ENCODE measurements at places on chromosomes 13 and 19. TPM values are rescaled to one million over a fixed set of nuclear protein-coding genes. Genes with fewer than 3 reads are reported as not detected.
A peak's percentile ranks its signal among the peaks of the same experiment; 100 is the strongest.

The CBY2 gene
- total RNA-seq: not detected

DNA sequence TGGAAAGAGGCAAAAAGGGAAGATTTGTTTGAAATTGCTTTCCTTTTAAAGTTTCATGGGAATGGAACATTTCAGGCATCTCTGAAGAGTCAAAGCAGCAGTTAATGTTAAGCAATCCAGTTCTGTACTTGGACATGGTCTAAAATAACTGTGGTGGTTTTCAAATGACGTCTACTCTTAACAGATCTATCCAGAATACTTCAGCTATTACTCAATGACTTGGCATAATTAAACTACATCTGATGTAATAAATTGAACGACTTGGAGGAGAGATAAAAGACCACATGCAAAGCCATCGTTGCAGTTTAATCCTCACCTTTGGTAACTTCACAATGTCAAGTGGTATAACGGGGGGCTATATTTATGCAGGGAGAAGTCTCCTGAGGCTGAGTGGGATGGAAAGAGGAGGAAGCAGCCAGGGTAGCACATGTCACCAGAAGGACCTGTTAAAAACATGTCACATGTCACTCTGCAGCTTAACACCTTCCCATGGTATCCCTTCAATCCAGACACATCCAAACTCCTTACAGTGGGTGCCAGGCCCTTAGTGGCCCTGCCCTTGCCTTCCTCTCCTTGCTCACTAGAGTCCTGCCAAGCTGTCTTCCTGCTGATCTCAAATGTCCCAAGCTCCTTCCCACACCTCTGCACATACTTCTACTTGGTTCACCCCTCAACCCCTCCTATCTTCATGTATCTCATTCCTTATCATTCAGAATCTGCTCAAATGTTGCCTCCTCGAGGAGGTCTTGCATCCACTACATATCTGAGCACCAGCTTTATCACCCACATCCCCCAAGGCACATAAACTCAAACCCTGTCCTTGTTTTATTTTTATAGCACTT is 327.8 kb downstream of the SUCLA2 start:
- DNase-seq: no peak
- H3K4me3 ChIP-seq: no peak overlapping the region
- H3K4me1 ChIP-seq: peaks cover 3% of the 10 kb centered on the region
- no peak overlapping the region for H3K27ac ChIP-seq
- H3K36me3 ChIP-seq: no peaks in the 10 kb centered on the region

The GJB6 gene
- not detected for total RNA-seq

The GPR4 gene
- total RNA-seq: not detected

The ZNF135 gene
- total RNA-seq: 12.0 TPM

- H3K4me3 ChIP-seq: no peak overlapping the region
- H3K27ac ChIP-seq: no peak overlapping the region
- no peaks in the 10 kb centered on the region for H3K36me3 ChIP-seq
Observed at GRCh38 chr13:50334944-50335343, 319.7 kb downstream of the KCNRG start.

DNA sequence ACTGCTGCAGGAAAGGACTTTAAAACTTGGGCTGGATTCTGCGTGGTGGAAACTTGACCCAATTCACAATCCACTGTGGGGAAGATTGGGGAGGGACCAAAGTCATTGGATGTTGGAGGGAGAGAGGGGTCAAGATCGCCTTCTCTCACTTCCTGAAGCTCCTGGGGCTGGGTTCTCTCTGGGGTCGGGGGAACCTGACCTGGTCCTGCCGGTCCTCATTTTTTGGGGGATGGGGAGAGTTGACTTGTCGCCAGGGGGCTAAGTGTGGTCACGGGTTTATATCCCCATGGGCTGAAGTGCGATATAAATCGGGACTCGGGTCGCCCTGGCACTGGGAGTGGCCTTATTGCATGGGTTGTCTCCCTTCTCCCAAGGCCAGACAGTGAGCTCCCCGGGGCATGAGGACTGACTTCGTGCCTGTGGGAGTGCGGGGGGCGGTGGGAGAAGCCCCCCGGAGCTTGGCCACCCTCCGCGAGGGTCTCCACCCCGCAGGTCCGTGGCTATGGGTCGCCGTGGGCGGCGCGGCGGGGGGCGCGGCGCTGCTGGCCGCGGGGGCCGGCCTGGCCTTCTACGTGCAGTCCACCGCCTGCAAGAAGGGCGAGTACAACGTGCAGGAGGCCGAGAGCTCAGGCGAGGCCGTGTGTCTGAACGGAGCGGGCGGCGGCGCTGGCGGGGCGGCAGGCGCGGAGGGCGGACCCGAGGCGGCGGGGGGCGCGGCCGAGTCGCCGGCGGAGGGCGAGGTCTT is 6.3 kb downstream of the ICAM5 start:
- H3K27me3 ChIP-seq: peaks cover 80% of the 10 kb centered on the region
- no peak overlapping the region for H3K27ac ChIP-seq
- H3K4me3 ChIP-seq: peak overlapping the region; percentile 65

DNA sequence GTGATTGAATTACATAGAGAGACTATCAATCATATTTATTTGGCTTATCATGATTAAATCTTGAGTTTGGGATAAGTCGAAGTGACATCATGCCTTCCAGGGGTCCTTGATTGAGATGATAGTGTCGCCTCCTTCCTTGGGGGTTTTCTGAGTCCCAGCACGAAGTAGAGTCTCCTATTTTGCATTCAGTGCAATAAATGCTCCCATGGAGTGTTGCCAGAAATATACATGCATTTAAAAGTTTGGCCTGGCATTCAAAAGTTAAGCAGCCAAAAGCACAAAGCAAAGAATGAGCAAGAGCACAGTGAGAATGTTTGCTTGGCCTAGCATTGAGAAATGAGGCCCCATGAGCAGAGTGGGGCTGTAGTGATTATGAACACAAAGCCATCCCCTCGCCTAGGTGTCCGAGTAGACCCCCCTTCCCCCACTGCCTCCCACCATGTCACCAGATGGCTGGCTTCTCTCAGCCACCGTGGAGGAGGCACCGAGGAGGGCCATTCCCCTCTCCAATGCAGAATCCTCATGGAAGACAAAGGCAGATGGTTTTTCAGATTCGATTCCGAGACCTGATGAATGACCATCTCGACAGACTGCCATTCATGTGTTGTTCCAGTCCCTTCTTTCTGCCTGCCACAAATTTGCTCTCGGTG is 58.8 kb upstream of the UBL3 start:
- H3K27me3 ChIP-seq: no peaks in the 10 kb centered on the region
- no peak overlapping the region for H3K4me3 ChIP-seq
- H3K27ac ChIP-seq: peak overlapping the region; percentile 82
- DNase-seq: no peak
- no peaks in the 10 kb centered on the region for H3K4me1 ChIP-seq
- H3K36me3 ChIP-seq: no peaks in the 10 kb centered on the region

The PLIN4 gene
- total RNA-seq: 0.77 TPM

- H3K27me3 ChIP-seq: no peaks in the 10 kb centered on the region
- no peaks in the 10 kb centered on the region for H3K4me1 ChIP-seq
- no peak overlapping the region for H3K27ac ChIP-seq
- DNase-seq: no peak
- no peak overlapping the region for H3K4me3 ChIP-seq
- no peaks in the 10 kb centered on the region for H3K36me3 ChIP-seq
Observed at GRCh38 chr13:68574053-68574452, 1343.9 kb upstream of the PCDH9 start.

DNA sequence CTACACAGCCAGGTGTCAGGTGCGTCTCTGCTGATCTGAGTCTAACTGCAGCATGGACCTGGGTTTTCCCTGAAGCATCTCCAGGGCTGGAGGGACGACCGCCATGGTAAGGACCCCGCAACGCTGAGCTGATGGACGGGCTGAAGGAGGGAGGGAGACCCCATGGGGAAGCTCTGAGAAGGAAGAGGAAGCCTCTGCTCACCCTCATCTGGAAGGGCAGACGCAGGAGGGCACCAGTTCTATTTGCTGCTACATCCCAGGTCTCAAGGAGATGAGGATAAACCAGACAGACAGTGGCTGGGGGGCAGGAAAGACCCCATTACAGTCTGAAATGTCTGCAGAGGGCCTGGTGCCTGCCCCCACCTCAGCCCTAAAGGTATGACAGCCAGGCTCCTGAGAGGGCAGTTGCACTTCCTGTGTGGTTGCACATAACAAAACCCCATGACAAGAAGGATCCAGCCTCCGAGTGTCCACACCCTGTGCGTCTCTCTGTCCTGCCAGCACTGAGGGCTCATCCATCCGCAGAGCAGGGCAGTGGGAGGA is at the start of gene LILRA2:
Gene LILRA2 (plus strand): TSS at position 461 of the 543 bp plus-strand sequence. CDS start 89 bp downstream, outside the sequence.
- no peaks in the 10 kb centered on the region for H3K36me3 ChIP-seq
- H3K27me3 ChIP-seq: no peaks in the 10 kb centered on the region
- H3K4me1 ChIP-seq: no peaks in the 10 kb centered on the region
- no peak for DNase-seq

- H3K4me1 ChIP-seq: no peaks in the 10 kb centered on the region
- DNase-seq: no peak
- H3K4me3 ChIP-seq: no peak overlapping the region
- H3K36me3 ChIP-seq: no peaks in the 10 kb centered on the region
- no peaks in the 10 kb centered on the region for H3K27me3 ChIP-seq
Observed at GRCh38 chr13:29963089-29963488, 112.7 kb upstream of the UBL3 start.

- H3K4me3 ChIP-seq: no peak overlapping the region
- no peaks in the 10 kb centered on the region for H3K27me3 ChIP-seq
- H3K36me3 ChIP-seq: no peaks in the 10 kb centered on the region
- DNase-seq: no peak
Observed at GRCh38 chr13:86445206-86445605, 646.0 kb upstream of the SLITRK6 start.

DNA sequence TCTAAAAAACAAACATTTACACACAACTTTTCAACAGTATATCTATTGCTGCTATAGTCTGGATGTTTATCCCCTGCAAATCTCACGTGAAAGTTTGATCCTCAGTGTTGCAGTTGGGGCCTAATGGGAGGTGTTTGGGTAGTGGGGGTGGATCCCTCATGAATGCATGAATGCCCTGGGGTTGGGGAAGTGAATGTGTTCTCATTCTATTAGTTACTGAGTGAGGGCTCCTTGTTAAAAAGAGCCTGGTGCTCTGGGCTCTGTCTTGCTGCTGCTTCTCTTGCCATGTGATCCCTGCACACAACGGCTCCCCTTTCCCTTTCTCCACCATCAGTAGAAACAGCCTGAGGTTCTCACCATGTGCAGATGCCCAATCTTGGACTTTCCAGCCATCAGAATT is 242.7 kb upstream of the HTR2A start:
- H3K36me3 ChIP-seq: no peaks in the 10 kb centered on the region
- H3K27ac ChIP-seq: no peak overlapping the region
- no peak overlapping the region for H3K4me3 ChIP-seq
- H3K27me3 ChIP-seq: no peaks in the 10 kb centered on the region

DNA sequence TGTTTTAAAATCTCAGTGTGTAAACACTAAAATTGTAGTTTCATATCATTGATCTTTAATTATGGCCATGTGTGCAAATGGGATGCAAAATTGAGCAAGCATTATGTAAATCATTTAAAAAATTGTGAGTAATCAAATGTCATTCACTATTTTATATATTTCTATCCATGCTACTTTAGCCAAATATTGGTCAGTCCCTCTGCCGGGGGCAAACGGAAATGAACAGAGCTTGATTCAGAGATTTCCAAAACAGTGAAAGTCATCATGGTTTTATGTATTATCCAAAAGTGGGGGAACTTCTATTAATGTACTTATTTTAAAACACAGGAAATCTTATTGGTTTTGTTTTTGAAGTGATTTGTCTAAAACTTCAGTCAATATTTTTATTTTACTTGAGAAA is 219.1 kb downstream of the IRS2 start:
- H3K4me1 ChIP-seq: no peaks in the 10 kb centered on the region
- H3K27ac ChIP-seq: no peak overlapping the region
- DNase-seq: no peak
- H3K4me3 ChIP-seq: no peak overlapping the region
- H3K27me3 ChIP-seq: no peaks in the 10 kb centered on the region
- no peaks in the 10 kb centered on the region for H3K36me3 ChIP-seq

The ADPRHL1 gene
- total RNA-seq: 1.2 TPM

The CACTIN gene
- 33.5 TPM for total RNA-seq

DNA sequence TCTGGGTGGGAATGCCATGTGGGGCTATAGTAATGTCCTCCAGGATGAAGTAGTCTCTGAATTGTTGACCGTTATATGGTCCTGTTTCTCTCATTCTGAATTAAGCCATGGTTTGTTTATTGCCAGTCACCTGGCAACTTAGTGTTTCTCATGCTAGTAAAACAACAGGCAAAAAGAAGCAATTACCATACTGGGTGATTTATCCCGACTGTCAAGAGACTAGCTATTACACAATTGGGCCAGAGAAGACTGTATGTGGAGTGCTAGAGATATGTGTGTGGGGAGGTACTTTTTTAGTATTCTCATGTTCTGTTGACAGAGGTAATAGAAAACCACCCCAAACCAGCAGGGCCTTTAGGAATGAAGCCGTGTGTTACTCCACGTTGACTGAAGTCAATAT is 258.2 kb downstream of the TDRD3 start:
- no peaks in the 10 kb centered on the region for H3K4me1 ChIP-seq
- no peak overlapping the region for H3K4me3 ChIP-seq
- no peaks in the 10 kb centered on the region for H3K27me3 ChIP-seq
- no peak overlapping the region for H3K27ac ChIP-seq

- H3K27ac ChIP-seq: no peak overlapping the region
- no peaks in the 10 kb centered on the region for H3K4me1 ChIP-seq
- no peaks in the 10 kb centered on the region for H3K27me3 ChIP-seq
- no peaks in the 10 kb centered on the region for H3K36me3 ChIP-seq
- no peak for DNase-seq
Observed at GRCh38 chr13:104967836-104968630, 1567.4 kb downstream of the EFNB2 start.

The RASL11A gene
- total RNA-seq: 1.1 TPM

DNA sequence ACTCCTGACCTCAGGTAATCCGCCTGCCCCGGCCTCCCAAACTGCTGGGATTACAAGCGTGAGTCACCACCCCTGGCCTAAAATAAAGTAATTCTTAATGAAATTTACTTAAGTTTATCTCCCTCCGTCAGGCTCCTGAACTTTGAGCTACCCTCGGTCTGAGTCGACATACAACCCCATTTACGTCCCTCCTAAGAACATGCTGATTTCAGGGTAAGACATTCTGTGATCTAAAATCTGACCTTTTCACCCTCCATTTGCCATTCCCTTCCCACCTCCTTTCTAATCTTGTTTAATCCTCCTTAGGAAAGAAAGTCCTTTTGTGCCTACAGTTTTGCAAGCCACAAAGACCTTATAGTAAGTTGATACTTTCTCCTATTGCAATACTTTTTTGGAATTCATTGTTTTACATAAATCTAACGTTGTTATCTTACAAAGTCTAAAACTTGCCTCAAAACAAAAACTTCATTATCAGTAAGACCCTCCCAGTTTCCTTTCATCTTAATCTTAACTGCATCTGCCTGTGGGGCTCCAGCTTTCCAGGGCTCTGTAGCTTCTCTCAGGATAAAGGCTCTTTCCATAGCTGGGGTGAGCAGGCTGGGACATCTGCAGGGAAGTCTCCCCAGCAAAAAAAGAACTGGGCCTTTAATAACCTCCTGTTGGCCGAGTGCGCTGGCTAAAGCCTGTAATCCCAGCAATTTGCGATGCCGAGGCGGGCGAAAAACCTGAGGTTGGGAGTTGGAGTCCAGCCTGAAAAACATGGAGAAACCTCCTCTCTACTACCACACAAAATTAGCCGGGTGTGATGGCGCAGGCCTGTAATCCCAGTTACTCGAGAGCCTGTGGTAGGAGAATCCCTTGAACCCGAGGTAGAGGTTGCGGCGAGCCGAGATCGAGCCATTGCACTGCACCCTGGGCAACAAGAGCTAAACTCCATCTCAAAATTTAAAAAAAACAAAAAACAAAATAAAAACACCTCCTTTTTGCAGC is 143.1 kb downstream of the ZNF737 start:
- H3K36me3 ChIP-seq: peaks cover 33% of the 10 kb centered on the region
- H3K27ac ChIP-seq: no peak overlapping the region
- DNase-seq: peak; percentile 47
- no peaks in the 10 kb centered on the region for H3K27me3 ChIP-seq

The SPINT2 gene
- total RNA-seq: 494 TPM

The LIM2 gene
- total RNA-seq: not detected
